ENCODE measurements at places on chromosomes 7 and 10. TPM values are rescaled to one million over a fixed set of nuclear protein-coding genes. Genes with fewer than 3 reads are reported as not detected.

GRCh38 chr7:74231232-74231590 lies 21.4 kb downstream of the LAT2 start:
- DNase-seq = no peak

DNA sequence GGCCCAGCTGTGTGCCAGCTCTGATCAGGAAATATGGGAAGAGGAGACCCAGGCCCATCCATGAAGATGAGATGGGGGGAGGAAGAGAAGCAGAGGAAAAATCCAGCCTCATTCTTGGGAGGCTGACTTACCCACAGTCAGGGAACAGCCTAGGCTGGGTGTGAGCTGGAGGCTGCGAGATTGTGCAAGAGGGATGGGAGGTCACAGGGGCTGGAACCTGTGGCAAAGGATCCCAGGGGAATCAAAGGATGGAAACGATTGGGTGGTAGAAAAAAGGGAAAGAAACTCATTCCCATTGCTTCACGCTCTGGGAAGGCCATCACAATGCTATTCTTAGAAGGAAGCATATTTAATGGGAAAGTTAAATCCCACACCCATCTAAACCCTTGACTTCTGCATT lies 26.7 kb upstream of the CRHR2 start:
- DNase-seq = peak; percentile 15

- DNase-seq = no peak
Observed at GRCh38 chr10:5573968-5574641, 49.3 kb downstream of the CALML3 start.

- no peak for DNase-seq
Observed at GRCh38 chr10:69879634-69880257, 78.0 kb downstream of the COL13A1 start.

DNA sequence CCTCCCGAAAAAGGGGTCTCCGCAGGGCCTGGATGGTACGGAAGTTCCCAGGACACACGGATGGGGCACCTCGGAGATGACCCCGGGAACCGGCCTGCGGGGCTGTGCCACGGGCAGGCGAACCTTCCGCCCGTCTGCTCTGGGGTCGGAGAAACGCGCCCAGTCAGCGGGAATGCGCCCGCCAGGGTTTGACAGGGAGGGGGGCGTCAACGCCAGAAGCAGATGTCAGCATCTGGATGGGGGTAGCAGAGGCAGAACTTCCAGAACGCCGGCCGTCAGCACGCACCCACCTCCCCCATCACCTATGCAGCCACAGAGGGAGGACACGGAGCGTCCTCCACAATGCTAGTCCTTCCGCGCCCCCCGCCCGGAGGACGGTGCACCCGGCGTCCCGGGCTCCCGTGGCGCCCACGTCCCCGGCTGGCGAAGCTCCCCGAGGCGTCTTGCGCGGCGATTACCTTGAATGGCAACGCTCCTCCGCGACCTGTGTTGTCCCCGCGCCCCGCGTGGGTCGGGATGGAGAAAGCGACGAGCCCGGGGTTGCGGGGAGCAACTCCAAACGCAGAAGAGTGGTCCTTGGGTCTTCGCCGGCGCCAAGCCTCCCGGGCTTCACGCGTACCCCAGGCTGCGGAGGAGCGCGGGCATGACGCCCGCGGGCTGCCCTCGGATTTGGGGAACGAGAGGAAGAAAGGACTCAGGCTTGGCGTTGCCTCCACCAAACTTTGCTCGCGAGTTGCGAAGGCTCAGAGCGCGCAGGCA lies 561 bp downstream of the FGFR2 start:
- peak; percentile 33 for DNase-seq

DNA sequence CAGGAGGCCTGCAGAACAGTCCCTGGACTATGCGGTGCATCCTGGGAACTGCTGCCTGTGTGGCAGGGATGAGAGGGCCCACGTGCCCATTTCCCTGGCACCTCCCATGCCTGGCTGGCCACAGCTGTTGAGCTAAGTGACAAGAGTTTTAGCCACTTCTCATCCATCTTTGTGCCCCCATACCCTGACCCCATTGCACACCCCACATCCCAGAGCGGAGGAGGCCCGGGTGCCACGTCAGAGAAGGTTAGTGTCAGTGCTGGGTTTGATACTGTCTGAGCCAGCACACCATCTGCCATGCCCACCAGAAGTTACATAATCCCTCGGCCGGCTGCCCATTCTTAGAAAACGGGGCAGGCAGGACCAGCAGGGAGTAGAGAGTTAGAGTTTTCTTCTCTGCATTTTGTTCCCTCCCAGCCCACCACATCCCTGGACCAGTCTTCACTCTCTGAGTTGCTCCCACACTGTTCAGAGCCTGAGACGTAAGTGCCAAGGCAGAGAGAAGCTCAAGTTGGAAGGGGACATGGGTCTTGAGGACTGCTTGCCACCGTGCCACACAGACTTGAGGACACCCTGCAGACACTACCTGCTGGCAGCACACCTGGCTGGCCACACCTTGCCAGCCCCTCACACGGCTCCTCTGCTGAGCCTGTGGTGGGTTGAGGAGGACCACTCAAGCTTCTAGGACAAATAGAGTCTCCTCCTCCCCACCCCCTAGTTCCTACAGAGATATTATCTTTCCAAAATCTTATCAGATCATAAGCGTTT lies 13.1 kb downstream of the UNC5B start:
- peak; percentile 64 for DNase-seq

- peak; percentile 24 for DNase-seq
Observed at GRCh38 chr10:92573091-92573797, 649 bp downstream of the IDE start.

DNA sequence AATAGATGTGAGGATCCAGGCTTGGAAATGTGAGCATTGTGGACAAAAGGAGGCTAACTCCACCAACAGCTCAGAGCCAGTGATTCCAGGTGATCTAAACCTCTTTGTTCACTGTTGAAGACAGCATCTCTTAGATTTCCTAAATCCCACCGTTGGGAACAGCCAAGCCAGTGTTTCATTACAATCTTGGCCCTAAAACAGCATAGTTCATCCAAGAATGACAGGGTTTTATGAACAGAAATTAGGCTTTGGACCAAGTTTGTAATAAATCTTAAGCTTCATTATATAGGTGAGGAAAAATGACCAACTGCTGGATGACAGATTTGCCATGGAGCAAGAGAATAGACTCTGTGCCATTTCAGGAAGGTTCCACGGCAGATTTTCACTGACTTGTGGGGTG lies 65.8 kb downstream of the MTURN start:
- no peak for DNase-seq

DNA sequence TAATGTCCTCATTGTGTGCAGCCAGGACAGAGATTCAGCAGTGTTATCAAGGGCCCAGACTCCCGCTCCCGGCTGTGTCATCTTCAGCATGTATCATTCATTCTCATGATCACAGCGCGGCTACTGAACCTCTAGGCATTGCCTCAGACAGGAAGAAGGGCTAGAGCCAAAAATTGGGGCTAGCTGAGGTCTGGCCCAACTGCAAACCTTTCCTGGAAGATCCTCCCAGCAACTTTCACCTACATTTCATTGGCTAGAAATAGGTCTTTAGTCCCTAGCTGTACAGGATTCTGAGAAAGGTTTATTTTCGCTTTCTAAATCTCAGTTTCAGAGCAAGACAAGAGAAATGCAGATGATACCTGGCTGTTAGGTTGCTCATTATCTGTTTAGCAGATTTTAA lies 81.9 kb downstream of the CREM start:
- DNase-seq = no peak

DNA sequence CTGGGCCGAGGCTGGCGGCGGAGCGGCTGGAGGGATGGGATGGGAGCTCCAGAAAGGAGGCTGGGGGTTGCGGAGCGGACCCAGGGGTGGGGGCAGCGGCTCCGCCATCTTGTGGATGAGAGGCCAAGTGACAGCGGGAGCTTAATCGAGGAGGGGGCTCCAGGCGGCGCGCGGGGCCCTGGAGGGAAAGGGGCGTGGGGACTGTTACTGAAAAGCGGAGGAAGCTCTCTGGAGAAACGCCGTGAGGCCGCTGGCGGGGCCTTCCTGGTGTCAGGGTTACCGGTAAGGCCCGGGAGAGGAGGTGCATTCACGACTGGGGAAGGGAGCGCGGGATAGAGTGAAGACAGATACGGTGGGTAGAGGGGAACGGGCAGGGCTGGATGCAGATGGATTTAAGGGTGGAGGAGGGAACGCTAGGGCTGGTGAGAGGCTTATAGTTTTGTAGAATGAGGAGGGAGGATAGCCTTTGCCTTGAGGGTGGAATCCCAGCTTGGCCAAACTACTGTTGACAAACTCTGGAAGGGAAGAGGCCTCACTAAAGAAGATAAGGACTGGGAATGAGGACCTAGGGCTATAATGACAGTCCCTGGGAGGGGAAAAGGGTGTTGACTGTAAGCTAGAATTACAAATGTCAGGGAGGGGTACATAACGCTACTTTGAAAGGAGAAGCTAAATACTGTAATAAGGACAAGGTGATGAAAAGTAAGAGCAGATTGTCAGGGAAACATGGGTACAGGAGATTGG lies 535 bp downstream of the BTRC start:
- peak; percentile 73 for DNase-seq

DNA sequence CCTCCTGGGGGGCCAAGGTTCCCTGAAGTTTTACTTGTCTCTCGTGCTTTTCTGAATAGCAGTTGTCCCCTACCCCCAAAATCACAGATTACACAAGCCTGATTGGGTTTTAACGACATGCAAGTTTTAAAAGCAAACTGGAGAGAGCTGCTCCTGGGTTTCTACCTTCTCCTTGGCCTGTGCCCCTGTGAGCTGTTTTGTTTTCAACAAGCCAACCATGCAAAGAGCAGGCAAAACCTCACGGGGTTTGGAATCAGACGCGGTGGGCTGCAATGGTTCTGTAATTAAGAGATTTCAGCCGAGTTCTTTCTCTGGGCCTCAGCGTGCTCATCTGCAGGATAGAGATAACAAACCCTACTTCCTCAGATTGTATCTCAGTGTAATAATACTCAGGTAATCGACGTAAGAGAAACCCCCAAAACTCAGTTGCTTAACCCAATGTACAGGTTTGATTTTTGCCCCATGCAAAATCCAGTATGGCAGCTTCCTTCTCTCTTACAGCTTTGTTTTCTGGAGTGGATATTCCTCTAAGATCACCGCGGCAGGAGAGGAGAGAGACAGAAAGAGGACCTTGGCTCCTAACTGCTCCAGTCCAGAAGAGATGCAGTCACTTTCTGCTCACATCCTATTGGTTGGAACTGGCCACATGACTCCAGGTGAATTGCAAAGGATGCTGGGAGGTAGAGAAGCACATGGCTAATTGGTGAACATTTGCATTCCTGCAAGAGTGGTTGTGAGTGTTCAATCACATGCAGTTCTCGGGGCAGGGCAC lies 42.0 kb downstream of the MYL10 start:
- DNase-seq = no peak

- no peak for DNase-seq
Observed at GRCh38 chr10:71840958-71841335, 10.1 kb downstream of the PSAP start.

DNA sequence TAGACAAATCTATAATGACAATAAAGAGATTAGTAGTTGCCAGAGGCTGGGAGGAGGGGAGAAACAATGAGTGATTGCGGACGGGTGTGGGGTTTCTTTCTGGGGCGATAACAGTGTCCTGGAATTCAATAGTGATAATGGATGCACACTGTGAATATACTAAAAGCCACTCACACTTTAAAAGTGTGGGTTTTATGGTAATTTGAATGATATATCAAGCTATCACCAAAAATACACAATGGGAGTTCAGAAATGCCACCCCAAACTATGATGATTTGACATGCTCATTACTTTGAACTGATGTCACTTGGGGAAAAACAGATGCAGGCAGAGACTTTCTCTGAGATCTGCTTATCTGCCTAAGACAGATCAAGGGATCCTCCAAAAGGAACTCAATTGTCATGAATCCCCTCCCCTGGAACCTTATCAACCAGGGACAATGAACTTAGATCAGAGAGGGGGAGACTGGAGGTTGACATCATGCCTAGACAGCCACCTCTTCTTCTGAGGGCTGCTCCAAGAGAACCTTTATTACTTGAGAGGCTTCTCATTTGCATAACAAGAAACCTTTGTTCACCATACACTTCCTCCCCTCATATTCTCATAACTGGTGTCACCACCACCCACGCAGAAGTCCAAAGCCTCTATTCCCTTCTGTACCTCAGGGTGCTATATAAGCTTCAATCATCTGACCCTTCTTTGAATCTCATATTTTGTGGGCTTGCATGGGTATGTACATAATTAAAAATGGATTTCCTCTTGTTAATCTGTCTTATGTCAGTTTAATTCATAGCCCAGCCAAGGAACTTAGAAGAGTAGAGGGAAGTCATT lies 14.8 kb upstream of the ZC3HAV1 start:
- DNase-seq = no peak

- no peak for DNase-seq
Observed at GRCh38 chr7:151327659-151328058, 14.0 kb upstream of the NUB1 start.

DNA sequence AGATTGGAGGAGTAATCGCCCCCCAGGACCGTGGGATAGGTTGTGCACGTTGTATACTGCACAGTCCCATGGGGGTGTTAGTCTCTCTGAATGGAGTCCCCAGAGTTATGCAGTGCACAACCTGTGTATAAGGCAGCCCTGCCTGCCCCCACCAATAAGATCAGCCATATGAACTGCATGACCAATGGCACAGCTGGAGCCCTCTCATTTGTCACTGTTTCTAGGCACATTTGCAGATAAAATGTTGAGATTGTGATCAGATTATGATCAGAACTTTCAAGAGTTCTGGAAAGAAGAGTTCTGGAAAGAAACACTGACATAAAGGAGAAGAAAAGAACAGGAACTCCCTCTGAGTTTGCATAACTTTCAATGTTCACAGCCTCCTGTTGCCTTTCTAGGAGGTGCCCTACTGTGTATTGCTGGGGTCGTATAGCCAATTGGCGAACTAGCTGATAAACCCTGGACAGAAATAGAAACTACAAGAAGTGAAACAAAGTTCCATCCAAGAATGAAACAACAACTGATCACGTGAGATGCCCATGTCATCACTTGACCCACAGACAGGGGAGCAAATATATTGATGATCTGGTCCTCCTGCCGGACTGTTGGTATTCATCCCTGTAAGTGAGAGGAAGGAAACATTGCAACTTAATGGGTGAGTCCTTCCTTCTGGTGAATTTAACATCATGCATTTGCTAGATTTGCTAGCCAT lies 49.6 kb upstream of the TOMM7 start:
- DNase-seq = no peak

GRCh38 chr7:1666317-1666822 lies 3.7 kb upstream of the ELFN1 start:
- DNase-seq = peak; percentile 24

BUB3 gene
- 70.7 TPM for polyA plus RNA-seq

PNLIPRP1 gene
- polyA plus RNA-seq = not detected

PWWP2B gene
- 5.8 TPM for polyA plus RNA-seq

VAX1 gene
- not detected for polyA plus RNA-seq

AQP1 gene
- polyA plus RNA-seq = 87.6 TPM

HOGA1 gene
- 0.76 TPM for polyA plus RNA-seq

CRPPA gene
- polyA plus RNA-seq = 4.7 TPM
